Fibroblast of mammary gland (primary cell): ENCODE measurements at places on chromosomes 16 and 17.

- no peak for DNase-seq
Observed at GRCh38 chr17:3918372-3919122, 2.3 kb upstream of the P2RX1 start.

DNA sequence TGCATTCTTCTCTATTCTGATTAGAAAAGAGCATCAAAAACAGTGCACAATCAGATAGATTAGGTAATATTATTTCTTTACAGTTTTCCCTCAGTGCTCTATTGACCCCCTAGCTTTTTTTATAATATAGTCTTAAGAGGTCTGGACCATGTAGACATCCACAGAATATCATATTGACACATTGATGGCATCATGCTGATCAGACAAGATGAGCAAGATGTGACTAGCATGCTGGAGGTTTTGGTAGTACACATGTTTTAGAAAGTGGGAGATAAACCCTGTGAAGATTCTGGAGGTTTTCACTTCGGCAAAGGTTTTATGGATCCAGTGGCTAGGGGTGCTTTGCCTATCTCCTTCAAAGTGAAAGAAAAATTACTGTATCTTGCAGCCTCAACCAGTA, 2.8 kb upstream of the ABCA8 start:
- DNase-seq: no peak

- peak; percentile 94 for DNase-seq
Observed at GRCh38 chr16:86751076-86752030, 173.0 kb downstream of the FOXL1 start.

GRCh38 chr16:10945065-10945787, 862 bp downstream of the CLEC16A start:
- DNase-seq: no peak

GRCh38 chr16:17965133-17965900, 371.2 kb downstream of the NPIPA8 start:
- no peak for DNase-seq

- no peak for DNase-seq
Observed at GRCh38 chr16:72788269-72788809, 259.6 kb downstream of the ZFHX3 start.

GRCh38 chr17:1928976-1929375, 96.2 kb downstream of the RTN4RL1 start:
- no peak for DNase-seq
